Right hindlimb (tissue), 1 donor: ENCODE measurements at places on chromosomes 2 and 18.

DNA sequence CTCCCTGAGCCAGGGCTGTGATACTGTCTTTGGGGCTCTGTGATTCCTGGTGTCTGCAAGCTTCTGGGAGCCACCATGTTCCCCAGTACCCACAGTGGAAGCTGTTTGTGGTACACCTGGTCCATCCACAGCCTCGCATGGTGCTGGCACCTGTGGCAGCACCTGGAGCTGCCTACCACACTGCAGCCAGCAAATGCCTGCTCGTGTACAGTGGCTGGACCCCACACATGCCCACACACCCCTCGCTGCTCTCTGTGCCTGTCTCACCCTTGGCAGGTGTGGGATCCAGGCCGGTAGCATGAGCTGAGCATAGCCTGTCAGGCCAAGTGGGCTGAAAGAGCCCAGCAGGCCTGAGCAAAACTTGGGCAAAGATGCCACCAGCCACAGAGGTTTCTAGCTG is 41.8 kb upstream of the CSRNP3 start:
- DNase-seq = no peak

DNA sequence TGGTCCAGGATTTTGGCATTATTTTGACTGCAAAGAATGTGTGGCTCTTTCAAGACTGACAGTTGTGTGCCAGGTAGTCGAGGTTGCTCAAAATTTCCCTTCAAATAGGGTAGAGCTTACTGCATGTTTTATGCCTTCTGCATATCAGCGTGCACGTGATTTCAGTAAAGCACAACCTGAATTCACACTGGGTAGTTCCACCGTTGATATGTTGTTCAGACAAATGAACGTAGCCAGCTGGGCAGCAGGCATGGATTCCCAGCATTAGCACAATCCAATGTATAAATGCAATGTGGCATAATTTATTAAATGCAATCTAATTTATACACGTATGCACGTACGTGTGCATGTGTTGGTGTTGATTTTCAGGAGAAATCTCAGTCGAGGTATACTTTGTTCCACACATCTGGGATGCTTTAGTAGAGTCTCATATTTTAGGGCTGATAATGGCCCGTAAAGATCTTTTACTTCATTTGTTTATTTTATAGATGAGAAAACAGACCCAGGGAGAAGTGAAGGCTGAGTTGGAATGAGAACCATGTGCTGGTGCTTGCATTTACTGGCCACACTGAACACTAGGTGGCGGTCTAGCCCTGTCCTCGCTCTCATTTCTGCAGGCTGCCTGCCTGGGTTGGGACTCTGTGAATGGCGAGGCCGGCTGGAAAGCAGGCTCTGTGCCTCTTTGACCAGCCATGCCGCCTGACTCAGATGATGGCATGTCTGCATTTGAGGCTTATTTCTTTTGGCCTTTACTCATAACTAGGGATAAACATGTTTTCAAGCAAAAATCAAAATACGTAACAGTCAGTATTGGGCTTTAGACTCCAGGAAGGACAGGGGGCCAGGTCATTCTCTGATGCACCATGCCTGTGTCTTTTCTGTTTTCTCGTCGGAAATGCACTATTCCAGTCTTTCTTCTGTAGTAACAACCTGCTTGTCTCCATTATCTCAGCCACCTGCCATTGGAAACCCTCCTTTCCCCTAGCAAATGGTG is 120.4 kb downstream of the RNF144A start:
- peak; percentile 81 for DNase-seq

- DNase-seq = no peak
Measured at GRCh38 chr2:98252038-98252773, 94.0 kb upstream of the CNGA3 start.

- DNase-seq = no peak
Measured at GRCh38 chr2:85807756-85808155, 54.0 kb downstream of the ATOH8 start.

GRCh38 chr2:74831693-74832530 is 2.0 kb upstream of the HK2 start:
- DNase-seq = no peak

DNA sequence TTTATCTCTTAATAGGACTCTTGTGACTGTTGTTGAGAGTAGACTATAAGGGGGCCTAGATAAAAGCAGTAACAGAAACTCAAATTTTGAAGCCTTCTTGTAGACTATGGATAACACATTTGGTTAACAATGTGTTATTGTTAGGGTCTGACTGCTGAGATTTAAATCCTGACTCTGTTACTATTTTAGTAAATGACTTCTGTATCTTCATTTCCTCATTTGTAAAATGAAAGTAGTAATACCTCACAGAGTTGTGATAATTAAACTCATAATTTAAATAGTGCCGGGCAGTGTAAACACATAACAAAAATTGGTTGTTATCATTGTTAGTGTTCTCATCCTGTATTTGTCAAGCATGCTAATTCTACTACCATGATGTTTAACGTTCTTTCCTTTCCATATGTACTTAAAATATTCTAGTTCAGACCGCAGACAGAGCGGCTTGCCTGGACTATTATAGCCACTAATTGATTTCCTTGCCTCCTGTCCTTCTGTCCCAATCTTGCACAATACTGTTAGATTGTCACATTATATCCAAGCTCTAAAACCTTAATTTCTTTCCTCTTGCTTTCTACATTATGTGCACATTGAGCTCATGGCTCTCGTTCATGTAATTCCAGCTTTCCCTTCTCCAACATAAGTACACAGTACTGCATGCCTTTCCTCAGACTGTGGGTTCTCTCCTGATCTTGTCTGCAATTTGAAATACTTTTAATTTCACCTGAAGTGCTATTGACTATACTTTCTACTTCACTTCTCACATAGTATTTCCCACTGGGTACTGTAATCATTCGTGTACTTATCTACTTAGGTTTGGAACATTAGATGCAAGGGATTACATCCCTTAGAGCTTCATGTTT is 48.4 kb downstream of the RBBP8 start:
- DNase-seq = no peak

DNA sequence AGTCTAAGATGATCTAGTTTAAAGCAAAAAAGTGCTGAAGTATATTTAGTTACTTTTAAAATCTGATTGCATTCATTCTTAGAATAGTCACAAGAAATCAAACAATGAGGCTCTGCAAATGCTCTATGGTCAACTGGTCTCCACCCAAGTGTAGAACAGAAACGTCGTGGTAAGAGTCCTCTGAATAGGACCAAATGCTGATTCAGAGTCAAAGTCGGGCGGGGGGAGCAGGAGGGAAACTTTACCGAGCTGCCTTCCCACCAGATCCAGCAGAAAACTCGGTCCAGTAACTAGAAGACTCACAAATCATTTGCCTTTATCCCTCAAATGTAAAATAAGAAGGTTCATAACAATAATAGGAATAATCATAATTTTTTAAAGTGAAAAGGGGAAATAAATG is 46.2 kb upstream of the PXDN start:
- DNase-seq = no peak

DNA sequence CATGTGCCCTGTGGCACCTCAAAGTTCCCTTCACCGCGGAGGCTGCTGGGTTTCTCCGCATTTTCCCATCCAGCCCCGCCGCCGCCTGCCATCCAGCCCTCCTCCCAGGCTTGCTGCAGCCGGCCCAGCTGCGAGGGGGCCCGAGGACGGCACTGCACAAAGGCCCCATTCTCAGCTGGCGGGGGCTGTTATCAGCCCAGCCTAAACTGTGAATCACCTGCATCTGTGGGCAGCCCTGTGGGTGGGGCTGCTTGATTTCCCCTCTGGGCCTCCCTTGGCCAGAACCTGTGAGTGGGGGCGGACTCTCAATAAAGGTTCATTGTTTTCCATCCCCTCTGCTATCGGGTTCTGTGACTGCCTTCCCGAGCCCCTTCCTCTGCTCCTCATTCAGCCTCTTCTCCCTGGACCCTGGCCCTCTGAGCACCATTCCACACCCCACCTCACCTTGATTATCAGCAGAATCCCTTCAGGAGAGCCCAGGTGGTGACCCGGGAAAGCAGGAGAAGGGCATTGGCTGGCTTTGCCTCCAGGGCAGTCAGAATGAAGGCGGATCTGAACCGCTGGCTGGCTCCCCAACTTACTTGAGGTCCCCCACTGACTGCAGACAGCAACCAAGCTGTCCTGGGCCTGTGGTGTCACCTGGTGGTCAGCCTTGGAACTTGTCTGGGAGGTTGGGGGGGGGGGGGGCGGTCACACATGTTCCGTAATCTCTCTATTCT is 204.5 kb downstream of the ZFP36L2 start:
- no peak for DNase-seq

GRCh38 chr2:191226196-191226595 is 19.0 kb upstream of the MYO1B start:
- no peak for DNase-seq

DNA sequence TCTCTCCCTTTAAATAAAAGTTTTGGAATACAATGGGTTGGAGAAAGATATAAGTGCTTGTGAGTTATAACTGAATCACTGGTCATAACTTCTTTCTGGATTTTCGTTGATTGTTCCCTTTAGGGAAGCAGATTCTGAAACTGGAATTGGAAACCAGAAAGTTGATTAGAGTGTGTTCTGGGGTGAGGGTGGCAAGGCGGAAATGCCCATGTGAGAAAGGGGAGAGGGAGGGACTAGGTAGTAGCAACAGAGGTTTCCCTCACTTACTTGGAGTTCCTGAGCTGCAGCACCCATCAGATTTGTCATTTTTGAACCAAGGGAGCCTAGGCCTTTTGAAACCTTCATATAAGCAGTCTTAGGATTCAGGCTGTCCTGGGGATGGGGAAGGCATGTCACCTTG is 453.4 kb downstream of the KCNJ3 start:
- no peak for DNase-seq

GRCh38 chr2:148616662-148617061 is 27.9 kb upstream of the EPC2 start:
- no peak for DNase-seq

DNA sequence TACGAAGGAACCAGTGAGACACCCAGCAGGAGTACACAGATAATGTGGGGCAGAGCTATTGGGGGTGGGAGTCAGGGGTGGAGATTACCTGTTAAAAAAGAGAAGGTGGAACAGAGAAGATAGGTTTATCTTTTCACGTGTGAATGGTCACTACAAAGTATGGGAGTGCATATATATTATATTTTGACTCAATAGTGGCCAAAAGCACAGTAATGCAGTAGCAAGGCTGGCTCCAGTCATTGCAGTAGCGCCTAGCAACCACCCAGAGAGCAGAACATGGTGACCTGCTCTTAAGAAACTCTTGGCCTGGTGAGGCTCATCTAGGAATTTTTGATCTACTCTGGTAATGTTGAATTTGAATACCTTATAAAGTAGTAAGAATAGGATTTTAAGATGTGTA is 1.0 kb downstream of the IMPACT start:
- DNase-seq = no peak

GRCh38 chr2:127231130-127231865 is 11.2 kb upstream of the CYP27C1 start:
- peak; percentile 65 for DNase-seq

DNA sequence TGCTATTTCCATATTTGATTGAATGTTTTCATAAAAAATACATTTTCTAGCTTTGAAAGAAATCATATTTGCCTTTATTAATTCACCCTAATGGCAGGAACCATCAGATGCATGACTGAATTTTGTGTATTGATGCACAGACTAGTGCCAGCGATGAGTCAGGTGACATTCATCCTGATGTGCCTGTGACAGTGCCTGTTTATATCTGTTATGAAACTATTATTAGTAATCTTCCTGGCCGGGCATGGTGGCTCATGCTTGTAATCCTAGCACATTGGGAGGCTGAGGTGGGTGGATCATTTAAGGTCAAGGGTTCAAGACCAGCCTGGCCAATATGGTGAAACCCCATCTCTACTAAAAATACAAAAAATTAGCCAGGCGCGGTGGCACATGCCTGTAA is 170.0 kb downstream of the TSN start:
- no peak for DNase-seq

DNA sequence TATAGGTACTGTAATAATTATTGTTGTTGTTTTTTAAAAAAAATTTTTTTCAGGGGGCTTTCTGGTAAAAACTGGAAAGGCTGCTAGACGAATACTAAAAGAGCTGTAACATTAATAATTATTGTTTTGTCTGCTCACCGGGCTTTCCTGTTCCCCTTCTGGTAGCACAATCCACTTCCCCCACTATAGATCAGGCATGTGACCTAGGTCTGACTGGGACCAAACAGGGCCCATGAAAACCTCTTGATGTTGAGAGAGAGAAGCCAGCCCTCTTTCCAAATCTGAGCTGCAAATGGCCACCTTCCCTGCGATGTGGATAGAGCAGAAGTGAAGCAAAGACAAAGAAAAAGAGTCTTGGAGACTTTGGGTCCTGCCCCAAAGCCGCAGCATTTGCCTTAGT is 23.4 kb downstream of the SH2D6 start:
- DNase-seq = no peak

DNA sequence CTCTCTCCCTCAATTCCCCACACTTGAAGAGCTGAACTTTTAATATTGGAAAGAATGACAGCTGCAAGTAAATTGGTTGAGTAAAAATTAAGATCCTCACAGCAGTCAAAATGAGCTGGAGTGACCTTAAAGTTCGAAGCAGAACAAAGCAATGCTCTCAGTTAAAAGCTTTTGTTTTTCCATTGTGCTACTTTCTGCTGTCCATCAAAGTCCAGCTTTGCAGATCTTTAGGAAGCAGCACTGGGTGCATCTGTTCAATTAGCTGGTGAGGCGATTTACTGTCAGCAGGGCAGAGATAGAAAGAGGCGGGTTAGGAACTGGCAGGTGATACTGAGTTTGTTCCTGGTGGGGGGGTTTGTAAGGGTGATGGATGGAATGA is 834.8 kb downstream of the CPS1 start:
- no peak for DNase-seq

DNA sequence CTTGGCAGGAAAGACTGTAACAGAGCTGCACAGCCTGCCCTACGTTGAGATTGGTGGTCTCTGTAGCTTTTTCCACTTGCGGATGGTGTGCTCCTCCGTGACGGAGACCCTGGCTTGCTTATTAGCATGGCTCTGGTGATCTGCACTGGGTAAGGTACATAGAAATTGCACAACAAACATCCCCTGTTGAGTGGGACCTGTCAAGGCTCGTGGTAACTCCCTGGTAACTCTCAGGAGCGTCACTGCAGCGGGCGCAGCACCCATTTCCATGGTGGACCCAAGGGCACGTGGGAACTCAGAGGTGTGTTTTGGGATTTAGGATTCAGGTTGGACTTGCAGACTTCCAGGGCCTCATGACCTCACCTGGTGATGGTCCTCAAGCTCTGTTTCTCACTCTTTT is 1.1 kb downstream of the TRAF3IP1 start:
- no peak for DNase-seq

GRCh38 chr2:27828305-27828704 is 56.8 kb downstream of the MRPL33 start:
- DNase-seq = no peak

DNA sequence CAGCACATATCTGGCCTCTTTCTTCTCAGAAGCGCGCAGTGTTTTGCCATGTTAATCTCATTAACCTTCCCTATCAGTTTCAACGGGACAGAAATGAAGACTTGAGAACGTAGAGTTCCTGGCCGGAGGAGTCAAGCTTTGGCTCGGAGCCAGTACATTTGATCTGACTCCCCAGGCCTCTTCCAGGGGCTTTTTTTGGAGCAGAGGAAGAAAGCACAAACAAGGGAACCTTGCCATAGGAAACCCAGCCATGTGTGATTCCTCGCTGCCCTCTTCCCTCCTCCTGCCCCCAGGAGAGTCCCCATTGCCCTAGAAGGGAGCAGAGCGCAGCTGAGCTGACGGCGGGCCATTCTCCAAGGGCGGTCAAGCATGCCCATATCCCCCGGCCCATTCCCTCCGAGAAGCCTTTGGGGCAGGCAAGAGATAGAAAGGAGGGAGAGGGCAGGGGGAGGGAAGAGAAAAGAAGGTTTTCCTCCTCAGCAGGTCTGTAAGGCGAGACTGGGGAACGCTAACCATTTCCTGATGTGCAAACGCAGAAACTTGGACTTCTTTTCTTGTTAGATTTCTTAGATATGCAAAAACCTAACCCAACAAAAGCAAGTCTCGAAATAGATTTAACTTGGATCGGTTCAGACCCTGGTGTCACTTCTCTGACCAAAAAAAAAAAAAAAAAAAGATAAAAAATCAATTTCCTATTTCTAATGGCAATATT is 63.7 kb upstream of the POU3F3 start:
- DNase-seq = peak; percentile 61
